Thymus (tissue), 14 donors: ENCODE measurements at places on chromosomes 6 and 20. TPM values are rescaled to one million over a fixed set of nuclear protein-coding genes. Genes with fewer than 3 reads are reported as not detected.
A peak's percentile ranks its signal among the peaks of the same experiment; 100 is the strongest.

DNA sequence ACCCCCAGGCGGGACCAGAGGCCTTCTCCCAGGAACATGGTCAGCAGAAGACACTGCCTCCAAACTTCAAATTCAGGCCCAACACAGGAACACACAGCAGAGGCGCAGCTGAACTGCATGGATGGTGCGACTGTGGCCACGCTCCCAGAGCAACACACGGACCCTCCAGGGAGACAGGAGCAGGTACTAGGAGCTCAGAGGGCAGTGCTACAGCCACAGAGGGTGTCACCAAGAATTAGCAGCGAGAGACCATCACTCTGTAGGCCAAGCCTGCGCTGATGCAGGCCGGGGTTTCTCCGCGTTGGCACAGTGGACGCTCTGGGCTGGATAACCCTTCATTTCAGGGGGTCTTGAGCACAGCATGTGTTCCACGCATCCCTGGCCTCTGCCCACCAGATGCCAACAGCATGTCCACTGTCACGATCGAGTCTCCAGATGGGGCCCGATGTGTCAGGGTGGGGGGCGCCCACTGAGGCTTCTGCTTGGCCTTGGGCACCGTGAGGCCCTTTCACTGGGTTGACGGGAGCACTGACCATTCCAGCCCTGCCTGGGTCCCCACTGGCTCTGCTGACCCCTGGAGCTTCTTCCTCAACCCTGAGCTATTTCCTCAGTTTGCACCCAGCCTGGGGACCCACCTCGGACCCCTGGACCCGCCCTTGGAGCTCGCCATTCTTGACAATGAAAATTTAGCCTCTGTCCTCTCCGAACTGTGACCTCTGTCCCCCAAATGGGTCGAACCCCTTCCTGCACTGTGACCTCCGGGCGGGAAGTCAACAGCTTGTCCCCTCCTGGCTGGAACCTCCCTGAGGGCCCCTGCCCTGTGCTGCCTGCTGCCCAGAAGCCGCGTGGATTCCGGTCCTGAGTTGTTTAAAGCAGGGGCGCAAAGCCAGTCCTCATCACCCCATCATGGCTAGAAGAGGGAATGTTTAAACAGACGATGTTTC, 239.4 kb downstream of the DLL1 start:
- no peak for DNase-seq

GRCh38 chr6:22880686-22881433, 311.5 kb downstream of the HDGFL1 start:
- DNase-seq = no peak

DNA sequence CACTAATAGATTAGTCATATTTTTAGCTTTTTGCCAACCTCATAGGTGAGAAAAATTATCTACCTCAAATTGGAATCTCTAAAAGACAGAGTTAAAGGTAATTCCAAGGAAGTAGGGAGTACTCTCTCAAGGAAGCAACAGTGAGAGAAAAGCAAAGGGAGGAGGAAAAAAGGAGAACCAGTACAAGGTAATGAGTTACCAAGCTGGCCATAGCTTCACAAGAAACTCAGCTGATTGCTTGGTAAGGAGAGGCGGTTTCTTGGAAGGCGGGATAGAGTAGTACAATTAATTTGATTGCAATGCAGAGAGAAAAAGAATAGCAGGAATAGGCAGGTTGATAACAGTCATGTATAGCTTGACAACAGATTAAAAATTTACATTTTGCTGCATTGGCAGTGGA, 137.6 kb downstream of the PHF3 start:
- no peak for DNase-seq

- no peak for DNase-seq
Measured at GRCh38 chr20:58889334-58889760, 36.8 kb downstream of the GNAS start.

GRCh38 chr6:142857796-142858555, 87.0 kb downstream of the HIVEP2 start:
- DNase-seq = peak; percentile 52

DNA sequence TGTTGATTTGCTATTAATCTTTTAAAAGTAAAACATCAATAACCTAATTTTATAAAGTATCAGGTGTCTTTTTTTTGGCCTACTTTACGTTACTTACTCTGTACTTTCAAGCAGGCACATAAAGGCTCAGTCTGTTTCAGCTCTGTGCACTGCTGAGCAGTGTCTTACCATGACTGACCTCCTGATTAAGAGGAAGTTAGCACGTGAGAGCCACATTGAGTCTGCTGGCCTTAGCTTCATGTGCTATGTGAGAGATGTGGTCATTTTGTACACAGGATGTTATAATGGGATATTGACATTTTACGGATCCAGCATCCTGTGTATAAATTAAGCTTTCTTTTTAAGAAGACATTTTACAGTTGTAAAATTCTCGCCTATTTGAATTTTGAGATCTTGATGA, 31.9 kb downstream of the ARID1B start:
- no peak for DNase-seq

GRCh38 chr20:41365777-41366545, 657 bp downstream of the EMILIN3 start:
- no peak for DNase-seq

DNA sequence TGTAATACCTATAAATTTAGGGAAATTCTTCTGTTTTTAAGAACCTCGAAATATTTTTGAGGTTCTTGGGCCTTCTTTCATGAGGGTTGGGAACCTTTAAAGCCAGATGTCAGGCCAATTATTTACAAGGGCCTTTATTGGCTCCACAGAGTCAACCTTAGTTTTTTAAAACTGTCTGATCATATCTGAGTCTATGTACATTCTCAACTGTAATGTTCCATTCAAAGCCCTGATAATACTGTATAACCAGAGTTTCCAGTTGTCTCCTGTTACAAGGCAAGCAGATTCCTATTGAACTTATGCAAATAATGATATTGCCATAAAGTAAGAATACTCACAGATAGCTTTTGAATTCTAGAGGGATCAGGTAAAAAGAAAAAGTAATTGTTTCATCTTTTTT, 545.5 kb downstream of the EPM2A start:
- no peak for DNase-seq

- DNase-seq = peak; percentile 34
Measured at GRCh38 chr6:24719125-24719971, at the start of gene C6orf62. TSS of gene C6orf62 (minus strand) at chr6:24719154. CDS start at chr6:24718668, 486 bp downstream.

DNA sequence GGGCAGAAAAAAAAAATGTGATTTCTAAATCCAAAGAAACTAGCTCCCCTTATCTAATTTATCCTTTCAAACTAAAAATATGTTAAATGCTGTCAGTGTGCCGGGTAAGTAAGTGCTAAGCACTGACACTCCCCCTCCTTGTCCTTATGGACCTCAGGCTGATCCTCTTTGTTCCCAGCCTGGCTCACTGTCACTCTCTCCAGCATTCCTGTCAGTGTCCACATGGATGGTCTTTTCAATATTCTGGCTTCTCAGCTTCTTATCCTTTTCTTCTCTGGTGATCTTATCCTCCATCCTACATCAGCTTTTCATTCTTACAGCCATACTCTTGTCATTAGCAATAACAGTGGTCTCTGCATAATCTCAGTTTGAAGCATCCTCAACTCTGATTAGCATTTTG, 55.0 kb downstream of the BCKDHB start:
- no peak for DNase-seq

GRCh38 chr6:159788753-159789376, 537 bp downstream of the TCP1 start:
- DNase-seq = peak; percentile 56

GRCh38 chr20:11624704-11625103, 293.0 kb upstream of the BTBD3 start:
- no peak for DNase-seq

GRCh38 chr6:25842526-25842925, 10.7 kb upstream of the SLC17A1 start:
- no peak for DNase-seq

DNA sequence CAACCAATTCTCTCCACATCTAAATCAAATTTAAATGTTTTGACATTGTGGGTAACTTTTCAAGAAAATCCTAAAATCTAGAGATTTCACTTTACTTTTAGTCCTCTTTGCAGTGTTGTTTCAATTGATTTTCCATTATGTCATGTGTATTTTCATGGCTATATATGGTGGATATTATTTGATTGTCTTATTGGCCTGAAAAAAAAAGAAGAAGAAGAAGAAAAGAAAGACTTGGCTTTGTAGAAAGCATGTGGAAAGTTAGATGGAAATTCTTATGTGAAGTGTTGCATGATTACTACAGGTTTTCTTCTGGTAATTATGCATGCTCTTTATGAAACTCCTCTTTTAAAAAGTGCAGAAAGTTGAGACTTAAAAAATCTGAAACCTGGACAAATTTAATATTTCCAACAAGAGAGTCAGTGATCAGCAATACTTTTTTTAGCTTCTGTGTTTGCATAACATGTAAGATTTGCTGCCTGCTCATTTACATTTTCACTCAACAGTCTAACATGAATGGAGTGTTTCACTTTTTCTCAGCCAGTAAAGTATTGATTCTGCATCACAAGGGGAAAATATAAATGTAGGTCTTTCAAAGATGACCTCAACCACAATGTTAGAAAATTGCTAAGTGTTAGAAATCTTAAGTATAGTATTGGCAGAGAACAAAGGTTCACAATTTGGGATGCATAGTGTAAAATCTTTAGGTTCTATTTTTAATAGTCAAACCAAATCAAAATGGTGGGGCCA, 438.7 kb downstream of the BCKDHB start:
- no peak for DNase-seq

DNA sequence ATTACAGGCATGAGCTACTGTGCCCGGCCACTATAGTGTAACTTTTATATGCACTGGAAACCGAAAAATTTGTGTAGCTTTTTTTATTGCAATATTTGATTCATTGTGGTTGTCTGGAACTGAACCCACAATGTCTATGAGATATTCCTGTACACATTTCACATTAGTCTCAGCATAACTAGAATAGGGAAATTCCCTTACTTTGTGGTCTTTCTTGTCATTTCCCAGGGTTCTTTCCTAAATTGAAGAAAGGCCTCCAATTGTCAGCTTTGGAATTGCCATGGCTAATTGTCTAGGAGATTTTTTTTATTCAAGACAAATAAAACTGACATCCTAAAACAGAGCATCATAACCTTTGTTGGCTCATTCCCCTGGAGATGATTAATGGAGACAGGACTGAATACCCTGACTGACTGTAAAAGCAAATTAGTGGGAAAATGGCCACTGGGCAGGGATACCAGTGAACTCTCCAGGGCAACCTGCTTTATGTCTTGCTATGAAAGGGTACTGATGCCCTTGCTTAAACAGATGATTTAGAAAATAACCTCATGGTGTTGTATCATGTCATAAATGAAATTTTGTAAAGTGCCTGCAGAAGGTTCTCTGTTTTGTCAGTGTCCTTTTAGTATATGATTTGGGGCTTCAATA, 576.9 kb downstream of the RFPL4B start:
- no peak for DNase-seq

- DNase-seq = no peak
Measured at GRCh38 chr20:50276119-50277063, 85.8 kb downstream of the CEBPB start.

GRCh38 chr6:106546691-106547414, 82.4 kb downstream of the RTN4IP1 start:
- no peak for DNase-seq

- DNase-seq = no peak
Measured at GRCh38 chr6:6661684-6662083, 73.2 kb downstream of the LY86 start.

GRCh38 chr20:62516338-62516737, 40.5 kb upstream of the GATA5 start:
- DNase-seq = no peak

GRCh38 chr6:90253631-90254030, 43.0 kb downstream of the BACH2 start:
- DNase-seq = no peak

GRCh38 chr6:139841794-139842215, 467.4 kb upstream of the CITED2 start:
- DNase-seq = no peak

DNA sequence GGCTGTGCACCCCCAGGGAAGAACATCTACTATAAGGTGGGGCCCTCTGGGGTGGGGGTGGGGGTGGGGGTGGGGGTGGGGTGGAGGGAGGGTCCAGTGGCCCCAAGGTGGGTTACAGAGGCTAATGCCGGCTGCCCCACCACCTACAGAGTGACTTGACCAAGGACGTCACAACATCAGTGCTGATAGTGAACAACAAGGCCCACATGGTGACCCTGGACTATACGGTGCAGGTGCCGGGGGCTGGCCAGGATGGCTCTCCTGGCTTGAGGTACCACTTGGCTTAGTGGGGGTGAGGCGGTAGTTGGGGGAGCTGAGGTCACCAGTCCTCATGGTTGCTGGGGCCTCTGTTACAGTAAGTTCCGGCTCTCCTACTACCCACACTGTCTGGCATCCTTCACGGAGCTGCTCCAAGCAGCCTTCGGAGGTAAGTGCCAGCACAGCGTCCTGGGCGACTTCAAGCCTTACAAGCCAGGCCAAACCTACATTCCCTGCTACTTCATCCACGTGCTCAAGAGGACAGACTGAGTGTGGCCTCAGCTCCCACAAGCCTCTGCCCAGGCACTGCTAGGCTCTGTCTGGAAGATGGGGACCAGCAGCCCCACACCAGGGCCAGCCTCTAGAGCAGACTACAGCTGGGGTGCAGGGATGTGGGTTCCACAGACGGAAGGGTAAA, 2.8 kb downstream of the GNMT start:
- no peak for DNase-seq

- no peak for DNase-seq
Measured at GRCh38 chr6:81751388-81752083, 945 bp downstream of the TENT5A start.

DNA sequence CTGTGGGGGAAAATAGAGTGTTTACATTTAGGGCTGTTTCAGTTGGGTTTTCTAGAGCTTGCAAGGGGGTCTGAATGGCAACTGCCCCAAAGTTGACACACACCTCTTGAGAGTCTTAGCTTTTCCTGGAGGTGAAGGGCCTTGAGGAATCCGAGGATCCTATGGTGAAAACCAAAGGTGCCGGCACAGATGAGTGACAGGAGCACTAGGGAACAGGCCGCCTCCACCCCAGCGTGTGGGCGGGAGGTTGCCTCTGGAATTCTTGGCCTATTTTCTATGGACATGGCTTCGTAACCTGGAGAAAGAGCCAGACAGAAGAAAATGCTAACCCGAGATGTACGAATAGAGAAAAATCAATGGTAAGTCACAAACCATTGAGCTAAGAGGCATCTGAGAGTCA, 283.2 kb upstream of the FOXQ1 start:
- no peak for DNase-seq

GRCh38 chr20:50197463-50198179, 7.0 kb downstream of the CEBPB start:
- DNase-seq = no peak

DNA sequence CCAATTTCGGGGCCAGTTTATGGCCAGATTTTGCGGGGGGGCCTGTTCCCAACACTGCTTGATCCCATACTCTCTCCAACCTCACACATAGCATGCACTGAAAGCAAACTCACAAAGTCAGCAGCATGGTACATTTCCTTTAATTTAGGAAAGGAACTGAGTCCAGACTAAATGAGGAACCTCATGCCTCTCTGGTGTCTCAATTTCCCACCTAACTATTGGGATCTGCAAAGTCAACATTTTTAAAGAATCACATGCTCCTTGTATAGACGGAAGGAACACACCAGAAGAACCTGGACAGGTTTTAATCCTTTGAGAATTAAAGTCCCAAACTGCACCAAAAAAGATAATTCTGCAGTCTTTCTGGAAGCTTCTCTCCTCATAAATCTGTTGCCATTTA, 33.3 kb downstream of the FAM50B start:
- DNase-seq = no peak

Gene HLA-DMB
- total RNA-seq = 110 TPM

Gene DSP
- total RNA-seq = 40.7 TPM

Gene PDYN
- 0.33 TPM for total RNA-seq

Gene NTSR1
- total RNA-seq = 0.09 TPM

Gene IL17F
- total RNA-seq = 0.24 TPM

Gene SLC2A10
- total RNA-seq = 2.0 TPM

Gene ELOVL4
- total RNA-seq = 41.6 TPM

Gene ERVFRD-1
- total RNA-seq = 0.14 TPM

Gene RAD21L1
- total RNA-seq = not detected

Gene PLCG1
- 103 TPM for total RNA-seq

Gene KCNQ5
- 1.7 TPM for total RNA-seq

Gene TP53TG5
- 0.24 TPM for total RNA-seq
